ENCODE measurements at places on chromosomes 6 and 20.

GRCh38 chr6:166318227-166318626, 10.0 kb upstream of the PRR18 start:
- DNase-seq, result no peak

GRCh38 chr6:69917834-69918233, 51.5 kb downstream of the COL19A1 start:
- DNase-seq, result no peak

- no peak for DNase-seq
These were observed 2.0 kb downstream of the FNDC1 start for GRCh38 chr6:159170999-159171712.

- no peak for DNase-seq
These were observed 9.4 kb upstream of the HDDC2 start for GRCh38 chr6:125310994-125311649.

GRCh38 chr20:25269057-25269832, 21.4 kb downstream of the PYGB start:
- no peak for DNase-seq

DNA sequence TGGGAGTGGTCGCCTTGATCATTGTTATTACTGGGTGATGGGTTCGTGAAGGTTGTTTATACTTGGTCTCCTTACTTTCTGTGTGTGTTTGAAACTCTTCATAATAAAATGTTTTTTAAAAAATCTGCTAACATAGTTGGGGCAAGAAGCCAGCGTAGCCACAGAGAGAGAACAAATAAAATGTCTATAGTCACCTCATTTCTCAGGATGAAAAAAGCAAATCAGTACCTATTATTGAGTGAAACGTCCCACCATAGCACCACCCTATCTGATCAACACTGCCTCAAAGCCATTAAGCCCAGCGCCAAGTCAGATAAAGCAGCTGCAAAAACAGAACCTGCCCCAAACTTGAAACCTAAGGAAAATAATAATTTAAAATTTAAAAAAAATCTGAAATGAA, 89.7 kb upstream of the TAB2 start:
- no peak for DNase-seq

Data from effector memory CD4-positive, alpha-beta T cell (primary cell).